GM23338 (cell line): ENCODE measurements at places on chromosomes 11 and 22. TPM values are rescaled to one million over a fixed set of nuclear protein-coding genes. Genes with fewer than 3 reads are reported as not detected.
A peak's percentile ranks its signal among the peaks of the same experiment; 100 is the strongest.

Gene PTS
- 19.9 and 29.1 TPM in 2 replicates for total RNA-seq

Gene TRPM5
- total RNA-seq: not detected in 2 replicates

Gene CNTF
- 1.8 and 1.9 TPM in 2 replicates for total RNA-seq

Gene FBXO7
- 62.7 and 68.5 TPM in 2 replicates for total RNA-seq

Gene KCNK4
- total RNA-seq: 1.0 TPM in 1 of 2 replicates, not detected in the other

Gene HOATZ
- not detected in 2 replicates for total RNA-seq

Gene FJX1
- 16.1 and 18.4 TPM in 2 replicates for total RNA-seq

Gene CYP2D6
- total RNA-seq: 0.27 and 1.3 TPM in 2 replicates

Gene NXPE2
- 0.10 and 0.12 TPM in 2 replicates for total RNA-seq

DNA sequence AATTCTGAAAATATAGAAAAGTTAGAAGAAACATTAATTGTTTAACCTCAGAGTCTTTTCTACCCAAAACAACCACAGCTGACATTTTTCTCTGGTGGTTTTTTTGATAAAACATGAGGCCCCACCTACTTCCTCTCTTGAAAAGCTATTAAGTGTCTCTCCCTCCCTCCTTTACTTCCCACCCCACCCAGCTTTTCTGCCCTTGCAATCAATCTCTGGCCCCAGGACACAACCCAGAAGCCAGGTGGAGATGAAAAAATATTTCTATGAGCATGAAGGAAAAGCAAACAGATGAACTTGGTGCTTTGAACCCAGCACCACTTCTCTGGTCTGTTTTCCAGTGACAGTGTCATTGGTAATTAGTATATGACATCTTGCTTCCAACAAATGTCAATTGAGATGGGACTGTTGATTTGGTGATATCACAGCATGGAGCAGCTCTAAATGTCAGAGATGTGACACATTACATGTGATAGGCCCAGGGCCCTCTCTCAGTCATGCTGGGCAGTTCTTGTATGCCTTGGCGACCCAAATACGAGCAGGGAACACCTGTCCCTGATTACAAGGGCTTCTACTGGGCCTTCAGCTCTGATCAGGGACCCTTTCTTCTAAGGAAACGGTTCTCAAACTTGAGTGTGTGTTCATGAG, 23.9 kb upstream of the TMPRSS13 start:
- DNase-seq: no peak
- no peaks in the 10 kb centered on the region for H3K4me1 ChIP-seq
- no peak overlapping the region for H3K4me3 ChIP-seq
- no peaks in the 10 kb centered on the region for H3K36me3 ChIP-seq
- H3K27me3 ChIP-seq: no peaks in the 10 kb centered on the region

DNA sequence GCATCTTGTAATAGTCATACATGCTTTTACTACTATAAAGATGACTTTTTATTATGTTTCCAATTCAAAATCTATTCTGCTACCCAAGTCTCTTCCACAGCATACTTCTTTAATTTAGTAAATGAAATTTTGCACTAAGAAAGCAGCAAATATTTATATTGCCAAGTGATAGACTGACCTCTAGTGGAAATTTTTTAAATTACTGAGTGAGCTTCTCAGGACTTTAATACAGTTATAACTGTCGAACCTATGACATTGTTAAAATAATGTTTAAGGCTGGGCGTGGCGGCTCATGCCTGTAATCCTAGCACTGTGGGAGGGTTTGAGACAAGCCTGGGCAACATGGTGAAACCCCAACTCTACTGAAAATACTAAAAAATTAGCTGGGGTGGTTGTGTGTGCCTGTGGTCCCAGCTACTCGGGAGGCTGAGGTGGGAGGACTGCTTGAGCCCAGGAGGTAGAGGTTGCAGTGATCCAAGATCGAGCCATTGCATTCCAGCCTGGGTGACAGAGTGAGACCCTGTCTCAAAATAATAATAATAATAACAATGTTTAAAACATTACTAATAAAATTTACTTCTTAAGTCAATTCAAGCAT, 27.3 kb downstream of the STK33 start:
- no peak overlapping the region for H3K27ac ChIP-seq
- DNase-seq: peak; percentile 72
- no peak overlapping the region for H3K4me3 ChIP-seq
- no peaks in the 10 kb centered on the region for H3K27me3 ChIP-seq
- H3K36me3 ChIP-seq: no peaks in the 10 kb centered on the region

- H3K27ac ChIP-seq: no peak overlapping the region
- DNase-seq: no peak
- H3K36me3 ChIP-seq: peaks cover 10% of the 10 kb centered on the region
- H3K4me3 ChIP-seq: no peak overlapping the region
- H3K27me3 ChIP-seq: no peaks in the 10 kb centered on the region
Measured at GRCh38 chr11:71486320-71486719, 33.3 kb downstream of the NADSYN1 start.

DNA sequence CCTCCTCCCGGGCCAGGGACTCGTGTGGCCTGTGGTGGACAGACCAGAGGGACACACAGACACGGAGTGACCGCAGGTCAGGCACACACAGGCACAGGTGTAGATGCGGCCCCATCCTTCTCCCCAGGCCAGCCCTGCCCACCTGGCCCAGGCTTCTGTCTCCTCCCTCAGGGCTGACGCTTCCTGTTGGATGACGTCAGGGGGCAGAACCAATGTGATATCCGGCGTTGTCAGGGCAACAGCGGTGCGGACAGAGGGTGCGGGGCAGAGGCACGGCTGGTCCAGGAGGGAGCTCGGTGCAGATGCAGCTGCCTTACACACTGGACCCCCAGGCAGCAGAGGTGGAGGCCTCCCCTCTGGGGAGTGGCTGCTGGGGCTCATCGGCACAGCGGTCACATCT, 2.9 kb upstream of the TUBGCP6 start:
- no peaks in the 10 kb centered on the region for H3K36me3 ChIP-seq
- H3K4me3 ChIP-seq: no peak overlapping the region
- no peaks in the 10 kb centered on the region for H3K27me3 ChIP-seq
- H3K27ac ChIP-seq: no peak overlapping the region
- peak; percentile 87 for DNase-seq

DNA sequence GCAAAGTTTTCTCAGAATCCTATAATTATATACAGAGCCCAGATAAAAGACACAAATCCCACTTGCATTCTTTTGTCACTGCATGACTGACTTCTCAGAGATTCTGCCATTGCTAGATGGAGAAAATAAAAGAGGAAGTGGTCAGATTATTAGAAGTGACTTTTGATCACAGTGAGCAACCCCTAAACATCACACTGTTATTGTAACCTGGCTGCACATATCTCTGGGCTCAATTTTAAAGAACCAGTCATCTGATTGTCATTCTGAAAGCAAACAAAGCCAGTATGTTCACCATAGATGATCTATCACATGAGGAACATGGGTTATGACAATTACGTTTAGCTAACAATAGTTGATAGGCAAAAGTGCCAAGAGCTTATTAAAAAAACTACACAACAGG, 47.8 kb downstream of the COPB1 start:
- no peak overlapping the region for H3K4me3 ChIP-seq
- no peaks in the 10 kb centered on the region for H3K27me3 ChIP-seq
- H3K4me1 ChIP-seq: no peaks in the 10 kb centered on the region
- no peaks in the 10 kb centered on the region for H3K36me3 ChIP-seq

- no peaks in the 10 kb centered on the region for H3K27me3 ChIP-seq
- H3K4me3 ChIP-seq: no peak overlapping the region
- no peak for DNase-seq
- H3K27ac ChIP-seq: peak overlapping the region; percentile 27; the same call in 1 of the 2 replicates
- no peaks in the 10 kb centered on the region for H3K4me1 ChIP-seq
- no peaks in the 10 kb centered on the region; the same call in 1 of the 2 replicates for H3K36me3 ChIP-seq
Measured at GRCh38 chr22:40258501-40258915, 80.8 kb downstream of the TNRC6B start.

DNA sequence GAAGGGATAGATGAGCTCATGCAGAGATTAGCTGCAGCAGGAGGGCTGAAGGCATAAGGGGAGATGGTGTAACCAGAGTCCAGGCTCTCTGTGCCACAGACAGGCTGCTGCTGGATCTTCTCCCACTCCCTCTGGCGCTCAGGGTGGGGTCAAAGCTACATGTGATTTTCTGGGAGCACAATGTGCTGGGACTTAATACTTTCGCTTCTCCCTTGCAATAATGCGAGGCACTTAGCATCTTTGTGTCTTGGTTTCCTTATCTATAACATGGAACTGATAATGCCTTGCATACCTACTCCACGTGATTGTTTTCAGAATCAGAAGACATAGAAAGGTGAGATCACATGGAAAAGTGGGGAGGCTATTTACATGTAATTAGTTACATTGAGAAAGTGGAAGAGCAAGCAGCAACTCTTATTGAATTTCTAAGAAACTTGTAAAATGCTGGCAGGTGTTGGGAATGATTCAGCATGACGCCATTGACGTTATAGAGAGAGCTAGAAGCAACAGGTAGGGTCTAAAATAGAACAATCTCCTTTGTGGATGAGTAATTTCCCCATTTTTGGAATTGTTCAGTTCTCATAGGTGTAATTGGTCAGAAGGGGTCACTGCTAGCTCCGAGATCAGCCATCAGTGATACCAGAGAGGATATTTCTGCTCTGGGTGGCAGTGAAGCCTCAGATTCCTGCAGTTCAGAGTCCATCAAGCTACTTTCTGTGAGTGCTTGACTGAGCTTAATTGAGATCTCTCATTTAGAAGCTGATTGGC, 8.2 kb upstream of the OR9I1 start:
- no peak overlapping the region for H3K27ac ChIP-seq
- no peaks in the 10 kb centered on the region for H3K4me1 ChIP-seq
- peak; percentile 2 for DNase-seq
- no peaks in the 10 kb centered on the region for H3K36me3 ChIP-seq
- H3K27me3 ChIP-seq: no peaks in the 10 kb centered on the region
- H3K4me3 ChIP-seq: no peak overlapping the region

- DNase-seq: no peak
- H3K36me3 ChIP-seq: no peaks in the 10 kb centered on the region
- H3K27ac ChIP-seq: no peak overlapping the region
- H3K27me3 ChIP-seq: no peaks in the 10 kb centered on the region
Measured at GRCh38 chr11:92784331-92784730, 185.1 kb upstream of the MTNR1B start.

- H3K36me3 ChIP-seq: no peaks in the 10 kb centered on the region
- no peak overlapping the region for H3K4me3 ChIP-seq
- H3K4me1 ChIP-seq: 0 out of 2 replicates have a peak, but pooled peaks cover 6% of the 10 kb centered on the region
- H3K27me3 ChIP-seq: no peaks in the 10 kb centered on the region
- no peak overlapping the region for H3K27ac ChIP-seq
Measured at GRCh38 chr11:24932110-24933000, 435.5 kb downstream of the LUZP2 start.

- DNase-seq: no peak
- H3K36me3 ChIP-seq: no peaks in the 10 kb centered on the region
Measured at GRCh38 chr22:37206118-37206840, 6.0 kb downstream of the SSTR3 start.

- no peaks in the 10 kb centered on the region for H3K27me3 ChIP-seq
- no peak overlapping the region for H3K27ac ChIP-seq
- no peak for DNase-seq
- H3K36me3 ChIP-seq: no peaks in the 10 kb centered on the region
- no peak overlapping the region for H3K4me3 ChIP-seq
- H3K4me1 ChIP-seq: no peaks in the 10 kb centered on the region
Measured at GRCh38 chr11:66874232-66874631, 17.4 kb downstream of the LRFN4 start.

DNA sequence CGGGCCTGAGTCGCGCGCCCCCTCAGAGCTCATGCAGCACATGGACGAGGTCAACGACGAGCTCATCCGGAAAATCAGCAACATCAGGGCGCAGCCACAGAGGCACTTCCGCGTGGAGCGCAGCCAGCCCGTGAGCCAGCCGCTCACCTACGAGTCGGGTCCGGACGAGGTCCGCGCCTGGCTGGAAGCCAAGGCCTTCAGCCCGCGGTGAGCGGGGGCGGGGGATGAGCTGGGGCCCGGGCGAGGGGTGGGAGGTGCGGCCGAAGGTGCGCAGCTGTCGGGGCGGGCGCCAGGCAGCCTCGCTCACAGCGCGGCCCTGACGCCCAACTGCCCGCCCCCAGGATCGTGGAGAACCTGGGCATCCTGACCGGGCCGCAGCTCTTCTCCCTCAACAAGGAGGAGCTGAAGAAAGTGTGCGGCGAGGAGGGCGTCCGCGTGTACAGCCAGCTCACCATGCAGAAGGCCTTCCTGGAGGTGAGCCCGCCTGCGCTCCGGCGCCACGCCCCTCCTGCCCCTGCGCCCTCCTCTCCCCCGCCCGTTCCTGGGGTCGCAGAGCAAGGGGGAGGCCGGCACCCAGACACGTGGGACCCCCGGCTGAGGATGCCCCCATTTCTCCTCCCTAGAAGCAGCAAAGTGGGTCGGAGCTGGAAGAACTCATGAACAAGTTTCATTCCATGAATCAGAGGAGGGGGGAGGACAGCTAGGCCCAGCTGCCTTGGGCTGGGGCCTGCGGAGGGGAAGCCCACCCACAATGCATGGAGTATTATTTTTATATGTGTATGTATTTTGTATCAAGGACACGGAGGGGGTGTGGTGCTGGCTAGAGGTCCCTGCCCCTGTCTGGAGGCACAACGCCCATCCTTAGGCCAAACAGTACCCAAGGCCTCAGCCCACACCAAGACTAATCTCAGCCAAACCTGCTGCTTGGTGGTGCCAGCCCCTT, 20.5 kb downstream of the EPS8L2 start:
- H3K4me3 ChIP-seq: peak overlapping the region; percentile 65
- no peak overlapping the region for H3K27ac ChIP-seq
- no peaks in the 10 kb centered on the region for H3K27me3 ChIP-seq
- DNase-seq: peak; percentile 69
- H3K36me3 ChIP-seq: no peaks in the 10 kb centered on the region

DNA sequence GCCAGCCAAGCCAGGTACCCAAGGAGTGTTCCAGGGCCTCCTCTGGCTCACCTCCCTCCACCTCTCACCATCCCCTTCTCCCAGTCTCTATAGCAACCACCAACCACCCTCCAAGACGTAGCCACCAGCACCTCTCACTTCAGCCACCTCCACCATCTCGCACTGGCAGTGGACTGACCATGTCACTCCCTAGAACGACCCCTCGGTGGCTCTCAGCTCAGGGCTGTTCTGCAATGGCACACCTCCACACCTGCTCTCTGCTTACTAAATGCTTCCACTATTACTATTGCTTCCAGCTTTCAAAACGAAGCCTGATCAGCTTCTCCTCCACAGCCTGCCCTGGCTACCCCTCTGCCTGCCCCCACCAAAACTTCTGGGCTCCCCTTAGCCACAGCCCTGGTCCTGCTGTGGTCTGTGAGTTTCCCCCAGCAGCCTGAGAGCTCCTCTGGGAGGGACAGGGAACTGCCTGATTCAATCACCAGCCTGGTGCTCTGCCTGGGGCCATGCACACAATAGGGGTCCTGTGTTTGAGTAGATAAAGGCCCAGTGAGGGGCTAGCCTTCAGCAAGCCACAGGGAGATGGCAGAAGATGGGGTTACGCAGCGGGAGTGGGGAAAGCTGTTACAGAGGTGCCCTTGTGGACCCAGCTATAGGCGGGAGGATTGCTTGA, 17.5 kb upstream of the CBX7 start:
- peaks cover 6% of the 10 kb centered on the region; the same call in 1 of the 2 replicates for H3K36me3 ChIP-seq
- no peak overlapping the region for H3K4me3 ChIP-seq
- H3K27me3 ChIP-seq: no peaks in the 10 kb centered on the region

GRCh38 chr22:31947296-31947695, 3.0 kb downstream of the YWHAH start:
- H3K27me3 ChIP-seq: no peaks in the 10 kb centered on the region
- DNase-seq: no peak
- H3K36me3 ChIP-seq: peaks cover 31% of the 10 kb centered on the region
- H3K4me3 ChIP-seq: no peak overlapping the region
- H3K4me1 ChIP-seq: peaks cover 30% of the 10 kb centered on the region
- H3K27ac ChIP-seq: no peak overlapping the region

- H3K27me3 ChIP-seq: no peaks in the 10 kb centered on the region
- no peak overlapping the region for H3K4me3 ChIP-seq
- H3K27ac ChIP-seq: no peak overlapping the region
Measured at GRCh38 chr11:112946866-112947265, 14.4 kb upstream of the NCAM1 start.

- no peak overlapping the region for H3K27ac ChIP-seq
- DNase-seq: peak; percentile 97
- H3K27me3 ChIP-seq: no peaks in the 10 kb centered on the region
- H3K36me3 ChIP-seq: no peaks in the 10 kb centered on the region
- no peaks in the 10 kb centered on the region for H3K4me1 ChIP-seq
Measured at GRCh38 chr11:76807206-76807875, 24.2 kb downstream of the TSKU start.
